ENCODE measurements at places on chromosomes 6 and 20.

DNA sequence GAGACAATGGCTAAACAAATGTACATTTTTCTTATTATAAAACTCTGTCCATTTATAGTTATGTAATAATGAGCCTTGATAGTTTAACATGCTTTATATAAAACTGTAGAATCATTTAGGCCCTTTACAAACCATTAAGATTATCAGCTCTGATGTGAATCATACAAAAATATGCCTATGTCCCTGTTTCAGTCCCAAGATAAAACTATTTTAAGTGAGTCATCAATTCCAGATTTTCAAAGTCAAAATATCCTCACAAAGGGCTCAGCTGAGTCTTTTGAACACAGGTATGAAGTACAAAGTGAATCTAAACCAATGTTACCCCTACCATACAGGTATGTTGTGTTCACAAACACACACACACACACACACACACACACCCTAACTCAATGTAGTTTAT is 88.0 kb downstream of the PTPRK start:
- DNase-seq = no peak

DNA sequence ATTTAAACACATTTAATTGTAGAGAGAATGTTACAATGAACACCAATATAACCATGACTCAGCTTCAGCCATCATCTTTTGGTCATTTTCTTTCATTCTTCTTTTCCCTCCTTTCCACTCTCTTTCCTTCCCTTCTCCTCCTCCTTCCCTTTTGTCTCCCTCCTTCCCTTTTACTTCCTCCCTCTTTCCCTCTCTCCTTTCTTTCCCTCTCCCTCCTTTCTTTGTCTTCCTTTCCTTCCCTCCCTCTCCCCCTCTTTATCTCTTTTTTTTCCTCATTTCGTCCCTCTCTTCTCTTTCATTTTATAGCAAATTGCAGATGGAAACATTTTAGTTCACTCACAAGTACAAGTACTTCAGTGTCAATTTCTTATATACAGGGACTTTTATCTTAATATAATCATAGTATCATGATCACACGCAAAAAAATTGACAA is 1.8 kb downstream of the ZKSCAN3 start:
- DNase-seq = no peak

- no peak for DNase-seq
Measured at GRCh38 chr6:13484138-13484708, 3.2 kb downstream of the GFOD1 start.

- peak; percentile 96 for DNase-seq
Measured at GRCh38 chr6:75284632-75285282, at the start of gene TMEM30A. TSS of gene TMEM30A (minus strand) at chr6:75284792. CDS start at chr6:75284638, 154 bp downstream.

DNA sequence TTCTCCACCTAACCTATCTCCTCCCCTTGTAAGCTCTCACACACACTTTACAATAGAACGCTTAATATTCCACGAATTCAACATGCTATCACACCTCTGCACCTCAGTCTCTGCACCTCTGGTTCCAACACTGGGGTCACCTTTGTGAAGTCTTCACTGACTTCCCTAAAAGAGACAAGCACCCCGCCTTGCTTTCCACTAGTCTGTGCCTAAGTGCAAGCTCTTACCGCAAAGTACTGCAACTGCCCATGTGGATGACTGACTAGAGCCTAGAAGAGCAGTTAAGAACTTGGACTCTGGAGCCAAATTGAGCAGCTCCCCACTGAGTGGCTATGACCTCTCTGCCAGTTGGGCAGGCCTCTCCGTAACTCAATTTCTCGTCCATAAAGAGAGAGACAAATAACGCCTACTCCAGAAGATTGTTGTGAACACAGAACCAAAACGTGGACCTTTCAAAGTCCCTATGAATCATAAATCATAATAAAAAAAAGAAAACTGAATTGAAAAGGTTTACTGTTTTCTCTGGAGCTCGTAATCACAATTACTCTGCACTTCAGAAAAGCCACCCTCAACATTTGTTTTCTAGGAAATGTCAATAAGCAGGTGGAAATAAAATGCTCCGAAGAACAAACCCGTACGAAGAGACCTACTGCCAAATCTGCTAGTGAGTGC is 1.2 kb downstream of the IFNGR1 start:
- no peak for DNase-seq

DNA sequence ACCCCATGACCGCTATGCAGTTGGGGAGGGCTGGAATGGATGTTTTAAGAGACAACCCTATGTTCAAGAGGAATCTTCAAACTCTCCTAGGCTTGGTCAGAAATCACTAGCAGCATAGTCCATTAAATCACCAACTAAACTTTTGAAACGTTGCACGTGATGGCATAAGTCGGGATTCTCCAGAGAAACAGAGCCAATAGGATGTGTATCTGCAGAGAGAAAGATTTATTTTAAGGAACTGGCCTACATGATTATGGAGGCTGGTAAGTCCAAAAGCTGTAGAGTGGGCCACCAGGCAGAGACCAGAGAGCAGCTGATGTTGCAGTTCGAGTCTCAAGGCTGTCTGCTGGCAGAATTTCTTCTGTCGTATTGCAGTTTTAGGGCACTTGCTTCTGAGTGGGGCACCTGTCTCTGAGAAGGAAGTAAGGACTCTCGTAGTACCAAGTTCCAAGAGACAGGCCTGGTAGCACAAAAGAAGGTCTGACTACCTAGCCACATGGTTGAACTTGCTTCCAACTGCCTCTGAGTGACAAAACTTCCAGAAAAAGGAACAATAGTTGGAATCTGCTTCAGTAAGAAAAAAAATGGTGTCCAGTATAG is 11.9 kb upstream of the IFNGR1 start:
- no peak for DNase-seq

GRCh38 chr6:35449287-35449881 is 2.8 kb upstream of the FANCE start:
- DNase-seq = peak; percentile 50

DNA sequence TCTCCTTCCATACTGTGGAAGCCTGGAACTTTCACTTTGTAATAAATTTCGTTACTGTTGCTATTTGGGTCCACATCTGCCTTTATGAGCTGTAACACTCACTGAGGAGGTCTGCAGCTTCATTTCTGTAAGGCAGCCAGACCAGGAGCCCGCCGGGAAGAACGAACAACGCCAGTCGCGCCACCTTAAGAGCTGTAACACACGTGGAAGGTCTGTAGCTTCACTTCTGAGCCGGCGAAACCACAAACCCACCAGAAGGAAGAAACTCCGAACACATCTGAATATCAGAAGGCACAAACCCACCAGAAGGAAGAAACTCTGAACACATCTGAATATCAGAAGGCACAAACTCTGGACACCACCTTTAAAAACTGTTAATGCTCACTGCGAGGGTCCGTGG is 589.9 kb upstream of the SLC35B3 start:
- DNase-seq = no peak

DNA sequence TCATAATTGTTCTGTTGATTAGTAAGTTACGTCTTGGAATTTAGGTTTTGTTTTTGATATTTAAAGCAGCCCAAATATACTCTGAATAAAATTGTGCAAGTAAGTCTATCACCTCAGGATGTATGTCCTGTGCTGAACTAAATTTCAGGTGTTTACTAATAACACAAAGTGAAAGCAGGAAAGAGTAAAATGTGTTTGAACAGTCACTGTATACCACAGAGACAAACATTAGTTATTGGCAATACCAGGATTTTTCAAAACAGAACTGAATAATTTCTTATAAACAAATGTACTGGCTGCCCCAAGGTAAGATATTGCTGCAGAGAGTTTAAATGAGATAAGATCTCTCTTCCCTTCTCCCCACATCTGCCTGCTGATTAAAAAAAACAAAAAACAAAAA is 404.7 kb upstream of the RUNX2 start:
- no peak for DNase-seq

GRCh38 chr6:85449818-85450759 is at the start of gene NT5E:
TSS of gene NT5E (plus strand) at chr6:85450083. CDS start at chr6:85450140, 57 bp downstream.
- peak; percentile 73 for DNase-seq

GRCh38 chr6:106925948-106926347 is 48.6 kb downstream of the CD24 start:
- no peak for DNase-seq

GRCh38 chr20:19275038-19275629 is 62.7 kb downstream of the SLC24A3 start:
- DNase-seq = no peak

DNA sequence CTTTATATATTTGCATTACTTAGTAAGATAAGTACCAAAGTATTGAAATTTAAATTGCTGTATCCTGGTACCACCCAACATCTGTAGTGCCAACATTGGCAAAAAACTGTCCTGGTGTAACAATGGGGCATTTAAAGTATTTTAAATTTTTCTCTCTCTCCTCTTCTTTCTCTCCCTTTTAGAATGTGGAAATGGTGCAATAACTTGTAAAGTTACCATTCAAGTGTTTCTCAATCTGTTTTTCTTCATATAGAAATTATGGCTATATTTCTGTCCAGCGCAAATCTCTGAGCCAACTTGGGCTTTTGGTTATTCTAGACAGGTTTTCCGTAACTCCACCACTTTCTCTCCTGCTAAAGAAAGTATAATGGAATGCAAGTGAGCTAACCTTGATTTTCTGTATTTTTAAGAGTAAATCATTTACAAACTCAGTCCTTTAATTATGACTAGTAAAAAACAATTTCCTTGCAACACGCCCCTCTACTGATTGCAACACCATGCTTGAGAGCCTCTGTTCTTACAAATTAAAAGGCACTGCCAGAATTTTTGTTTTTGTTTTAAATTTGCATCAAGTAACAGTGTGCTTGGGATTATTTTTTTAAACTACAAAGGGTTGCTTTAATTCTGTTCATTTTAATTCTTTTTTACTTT is 324.2 kb upstream of the CITED2 start:
- DNase-seq = no peak

DNA sequence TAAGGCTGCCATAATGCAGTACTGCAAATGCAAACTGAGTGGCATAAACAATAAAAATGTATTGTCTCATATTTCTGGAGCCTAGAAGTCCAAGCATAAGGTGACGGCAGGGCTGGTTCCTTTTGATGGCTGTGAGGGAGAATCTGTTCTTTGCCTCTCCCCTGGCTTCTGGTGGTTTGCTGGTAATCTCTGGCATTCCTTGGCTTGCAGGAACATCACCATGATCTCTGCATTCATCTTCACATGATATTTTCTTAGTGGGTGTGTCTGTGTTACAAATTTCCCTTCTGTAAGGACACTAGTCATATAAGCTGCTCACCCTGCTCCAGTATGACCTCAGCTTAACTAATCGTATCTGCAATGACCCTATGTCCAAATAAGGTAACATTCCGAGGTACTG is 1104.2 kb upstream of the CITED2 start:
- DNase-seq = no peak

DNA sequence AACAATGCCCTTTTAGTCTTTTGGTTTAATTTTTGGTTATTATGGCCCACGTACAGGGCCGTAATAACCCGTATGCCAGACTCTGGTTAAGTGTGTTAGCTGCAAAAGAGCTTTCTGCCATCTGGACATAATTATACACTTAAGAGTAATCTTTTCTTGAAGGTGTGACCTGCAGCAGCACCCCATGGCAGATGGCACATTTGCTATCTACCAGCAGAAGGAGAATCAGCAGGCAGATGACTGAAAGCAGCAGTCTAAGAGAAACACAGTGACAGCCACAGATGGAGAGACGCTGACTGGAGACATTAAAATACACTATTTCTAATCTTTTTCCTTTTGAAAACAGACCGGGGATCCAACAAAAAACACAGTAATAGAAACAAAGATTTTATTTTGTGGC is 18.7 kb downstream of the ASF1A start:
- no peak for DNase-seq

GRCh38 chr6:20238688-20239587 is 26.7 kb upstream of the MBOAT1 start:
- DNase-seq = no peak

DNA sequence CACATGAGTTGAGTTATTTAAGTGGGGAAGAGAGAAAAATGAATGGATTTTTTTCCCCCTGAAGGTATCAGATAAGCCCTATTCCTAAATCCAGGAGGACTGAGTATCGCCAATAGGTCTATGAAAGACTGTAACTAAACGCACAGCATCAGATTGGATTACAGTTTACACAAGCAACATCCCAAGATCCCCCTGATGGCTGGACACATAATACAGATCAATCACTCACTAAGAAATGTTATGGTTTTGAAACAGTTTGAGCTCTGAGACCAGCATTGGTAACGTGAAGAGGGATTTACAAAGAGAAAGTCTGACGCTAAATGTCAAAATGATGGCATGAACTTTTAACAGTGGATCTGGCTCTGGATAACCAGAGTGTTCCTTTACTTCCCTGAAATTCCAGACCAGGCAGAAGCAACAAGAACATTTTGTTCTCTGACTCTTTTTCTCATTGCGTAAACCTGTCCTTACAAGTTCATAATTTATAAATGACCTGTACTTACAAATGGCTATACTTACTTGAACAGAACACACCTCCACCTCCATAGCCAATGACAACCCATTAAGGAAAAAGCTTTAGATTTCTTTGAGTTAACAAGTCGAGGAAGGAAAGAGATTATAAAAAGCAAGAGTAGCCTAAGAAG is 131.8 kb upstream of the BEND3 start:
- DNase-seq = no peak

Data from activated T-cell treated with anti-CD3 and anti-CD28 coated beads, Interleukin-2, amount 50 U/mL, for 48 hours (primary cell).